ENCODE measurements at places on chromosomes 6 and 20.
A peak's percentile ranks its signal among the peaks of the same experiment; 100 is the strongest.

DNA sequence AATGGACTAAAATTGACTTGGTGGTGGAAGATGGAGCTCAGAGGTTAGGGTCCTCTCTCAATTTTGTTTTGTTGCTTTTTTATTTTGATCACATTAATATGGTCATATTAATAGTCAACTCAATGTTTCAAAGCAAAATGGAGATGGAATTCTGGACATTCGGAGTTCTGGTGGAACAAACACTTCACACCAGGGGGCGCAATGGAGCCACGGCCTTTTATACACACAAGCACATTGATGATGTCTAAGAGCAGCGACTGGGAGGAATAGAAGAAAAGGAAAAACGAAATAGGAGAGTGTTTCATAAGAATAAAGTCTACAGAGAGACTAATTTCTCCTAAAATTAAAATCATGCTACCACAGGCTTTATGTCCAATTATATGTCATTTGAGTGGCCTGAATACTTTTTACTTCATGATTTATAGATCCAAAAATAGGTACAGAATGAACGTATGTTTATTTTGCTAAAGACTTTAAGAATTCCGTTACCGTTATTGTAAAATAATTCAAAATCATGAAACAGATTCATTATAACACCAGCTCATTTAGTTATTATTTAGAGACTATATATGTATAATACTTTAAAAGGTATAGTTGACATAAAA is 197.6 kb upstream of the SASH1 start:
- peak; percentile 22 for DNase-seq

- DNase-seq, result no peak
These were observed 99.4 kb upstream of the VGLL2 start for GRCh38 chr6:117165911-117166499.

DNA sequence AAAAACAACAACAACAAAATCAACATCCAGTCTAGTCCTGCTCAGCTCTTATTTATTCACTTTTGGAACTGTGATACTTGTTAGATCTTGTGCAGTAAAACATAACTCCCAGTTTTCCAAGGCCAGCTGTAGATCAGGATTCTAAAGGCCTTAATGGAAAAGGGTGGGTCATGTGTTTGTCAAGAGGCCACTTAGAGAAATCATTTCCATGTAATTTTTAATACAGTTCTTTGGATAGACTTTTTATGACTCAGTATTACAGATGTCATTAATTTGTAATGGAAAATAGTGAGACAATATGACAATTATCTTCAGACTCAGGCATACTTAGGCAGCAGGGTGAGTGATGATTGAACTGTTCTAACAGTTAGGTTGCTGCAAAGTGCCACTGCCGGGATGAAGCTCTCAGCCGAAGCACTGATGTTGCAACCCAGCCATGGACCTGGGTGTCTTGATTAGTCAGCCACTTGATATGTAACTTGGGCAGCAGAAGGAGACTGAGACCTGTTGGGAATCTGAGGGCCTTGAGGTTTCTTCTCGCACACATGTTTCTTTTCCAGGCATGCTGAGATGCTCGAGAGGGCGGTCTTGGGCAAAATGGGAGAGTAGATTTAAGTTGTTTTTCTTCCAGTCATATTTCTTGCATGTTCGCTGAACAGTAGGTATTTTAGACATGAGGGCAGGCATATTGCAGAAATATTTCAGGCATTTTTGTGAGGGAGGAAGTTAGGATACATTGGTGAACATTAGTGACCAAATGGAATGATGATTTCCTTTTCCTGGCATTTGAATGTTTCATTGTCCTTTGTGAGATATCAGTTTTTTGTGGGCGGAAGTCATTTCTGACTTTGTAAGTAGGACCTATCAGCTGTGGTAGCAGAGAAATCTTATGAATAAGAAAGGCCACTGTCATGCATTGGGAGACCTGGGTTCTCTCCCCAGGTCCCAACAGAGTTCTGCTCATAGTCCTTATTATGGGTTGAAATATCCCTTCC is 52.3 kb downstream of the SLX4IP start:
- no peak for DNase-seq

DNA sequence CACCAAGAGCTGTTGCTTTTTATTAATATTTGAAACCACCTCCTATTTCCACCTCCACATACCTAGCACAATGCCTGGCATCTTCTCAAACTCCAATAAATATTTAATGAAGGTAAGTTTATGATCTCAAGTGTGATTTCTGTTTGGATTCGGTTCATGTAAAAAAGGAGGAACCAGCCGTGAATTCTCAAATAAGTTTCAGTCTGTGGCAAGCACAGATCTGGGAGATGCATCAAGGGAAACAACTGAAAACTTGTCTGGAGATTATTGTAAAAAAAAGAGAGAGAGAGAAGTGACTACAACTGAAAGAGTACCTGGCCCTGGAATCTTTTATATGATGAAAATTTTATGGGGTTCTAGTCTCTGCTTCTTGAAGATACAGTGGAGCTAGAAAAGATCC is 52.8 kb upstream of the PNRC1 start:
- DNase-seq, result no peak

GRCh38 chr6:4914420-4915159 is 89.2 kb downstream of the RPP40 start:
- DNase-seq, result no peak

DNA sequence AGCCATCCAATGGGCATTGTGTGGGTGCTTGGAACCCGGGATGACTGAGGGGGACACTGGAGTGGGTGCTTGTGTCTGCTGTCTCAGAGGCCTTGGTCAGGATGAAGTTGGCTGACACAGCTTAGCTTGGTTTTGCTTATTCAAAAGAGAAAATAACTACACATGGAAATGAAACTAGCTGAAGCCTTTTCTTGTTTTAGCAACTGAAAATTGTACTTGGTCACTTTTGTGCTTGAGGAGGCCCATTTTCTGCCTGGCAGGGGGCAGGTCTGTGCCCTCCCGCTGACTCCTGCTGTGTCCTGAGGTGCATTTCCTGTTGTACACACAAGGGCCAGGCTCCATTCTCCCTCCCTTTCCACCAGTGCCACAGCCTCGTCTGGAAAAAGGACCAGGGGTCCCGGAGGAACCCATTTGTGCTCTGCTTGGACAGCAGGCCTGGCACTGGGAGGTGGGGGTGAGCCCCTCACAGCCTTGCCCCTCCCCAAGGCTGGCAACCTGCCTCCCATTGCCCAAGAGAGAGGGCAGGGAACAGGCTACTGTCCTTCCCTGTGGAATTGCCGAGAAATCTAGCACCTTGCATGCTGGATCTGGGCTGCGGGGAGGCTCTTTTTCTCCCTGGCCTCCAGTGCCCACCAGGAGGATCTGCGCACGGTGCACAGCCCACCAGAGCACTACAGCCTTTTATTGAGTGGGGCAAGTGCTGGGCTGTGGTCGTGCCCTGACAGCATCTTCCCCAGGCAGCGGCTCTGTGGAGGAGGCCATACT is 49.4 kb downstream of the PYGB start:
- no peak for DNase-seq

DNA sequence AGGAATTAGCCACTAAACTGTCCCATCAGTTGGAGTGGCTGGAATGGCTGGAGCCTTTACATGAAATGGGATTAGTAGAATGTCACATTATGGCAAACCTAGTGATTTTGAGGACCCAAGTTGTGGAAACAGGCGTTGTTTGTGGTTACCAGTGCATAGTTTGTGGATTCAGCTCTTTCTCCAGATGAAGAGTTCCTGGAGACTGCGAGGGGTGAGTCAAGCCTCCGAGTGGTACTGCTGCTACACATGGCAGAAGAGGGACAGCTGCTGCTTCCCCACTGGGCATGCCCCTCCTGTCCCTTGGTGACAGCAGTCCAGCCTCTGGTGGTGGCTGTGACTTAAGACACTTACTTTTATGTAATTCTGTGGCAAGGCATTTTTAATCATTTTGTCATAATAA is 94.2 kb upstream of the SCP2D1 start:
- DNase-seq, result no peak

DNA sequence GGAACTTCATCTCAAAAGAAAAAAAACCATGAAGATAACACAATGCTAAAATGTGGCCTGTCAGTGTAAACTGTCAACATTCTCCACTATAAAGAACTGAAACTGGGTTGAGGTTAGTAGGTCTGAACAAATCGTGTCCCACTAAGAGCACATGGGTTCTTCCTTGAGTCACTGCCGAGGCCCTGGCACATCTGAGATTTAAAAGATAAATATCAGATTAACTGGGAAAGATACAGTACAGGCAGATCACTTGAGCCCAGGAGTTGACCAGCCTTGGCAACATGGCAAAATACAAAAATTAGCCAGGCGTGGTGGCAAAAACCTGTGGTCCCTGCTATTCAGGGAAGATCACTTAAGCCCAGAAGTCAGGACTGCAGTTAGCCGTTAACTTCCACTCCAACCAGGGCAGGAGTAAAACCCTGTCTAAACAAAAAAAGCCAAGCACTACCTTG is 5.6 kb downstream of the EEF1A1 start:
- DNase-seq, result no peak

GRCh38 chr20:50242178-50242514 is 51.5 kb downstream of the CEBPB start:
- DNase-seq, result no peak

DNA sequence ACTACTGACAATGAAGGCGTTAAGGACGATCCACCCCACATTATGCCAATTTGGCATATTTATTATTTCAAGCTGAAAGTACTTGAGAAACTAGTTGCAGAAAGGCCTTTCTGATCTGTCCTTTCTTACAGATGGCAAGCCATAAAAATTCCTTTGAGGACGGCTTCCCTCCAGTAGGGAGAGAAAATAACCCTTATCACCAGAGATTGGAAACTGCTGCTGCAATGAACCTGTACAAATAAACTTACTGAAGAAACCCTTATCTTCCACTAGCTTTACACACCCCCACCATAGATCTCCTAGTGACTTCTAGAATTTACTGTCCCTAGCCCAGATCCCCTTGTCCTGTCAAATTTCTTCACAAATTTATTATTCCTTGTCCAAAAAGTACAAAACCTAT is 105.2 kb downstream of the MAP7 start:
- no peak for DNase-seq

DNA sequence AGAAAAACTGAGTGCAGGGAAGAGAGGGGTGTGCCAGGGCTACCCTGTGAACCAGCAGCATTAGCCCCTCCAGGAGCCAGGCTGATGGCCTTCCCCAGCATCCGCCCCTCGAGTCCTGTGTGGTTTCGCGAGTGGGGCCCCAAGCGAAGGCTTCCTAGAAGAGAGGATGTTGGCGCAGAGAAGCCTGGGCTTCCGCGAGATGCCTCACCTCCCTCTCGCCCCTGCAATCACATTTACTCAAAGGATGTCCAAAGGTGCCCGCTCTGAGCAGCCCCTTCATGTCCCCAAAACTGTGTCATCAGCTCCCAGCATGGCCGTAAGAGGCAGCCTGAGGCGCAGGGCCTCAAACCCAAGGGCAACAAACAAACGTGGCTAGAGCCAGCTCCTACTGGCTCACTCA is 111.7 kb downstream of the PREX1 start:
- no peak for DNase-seq

DNA sequence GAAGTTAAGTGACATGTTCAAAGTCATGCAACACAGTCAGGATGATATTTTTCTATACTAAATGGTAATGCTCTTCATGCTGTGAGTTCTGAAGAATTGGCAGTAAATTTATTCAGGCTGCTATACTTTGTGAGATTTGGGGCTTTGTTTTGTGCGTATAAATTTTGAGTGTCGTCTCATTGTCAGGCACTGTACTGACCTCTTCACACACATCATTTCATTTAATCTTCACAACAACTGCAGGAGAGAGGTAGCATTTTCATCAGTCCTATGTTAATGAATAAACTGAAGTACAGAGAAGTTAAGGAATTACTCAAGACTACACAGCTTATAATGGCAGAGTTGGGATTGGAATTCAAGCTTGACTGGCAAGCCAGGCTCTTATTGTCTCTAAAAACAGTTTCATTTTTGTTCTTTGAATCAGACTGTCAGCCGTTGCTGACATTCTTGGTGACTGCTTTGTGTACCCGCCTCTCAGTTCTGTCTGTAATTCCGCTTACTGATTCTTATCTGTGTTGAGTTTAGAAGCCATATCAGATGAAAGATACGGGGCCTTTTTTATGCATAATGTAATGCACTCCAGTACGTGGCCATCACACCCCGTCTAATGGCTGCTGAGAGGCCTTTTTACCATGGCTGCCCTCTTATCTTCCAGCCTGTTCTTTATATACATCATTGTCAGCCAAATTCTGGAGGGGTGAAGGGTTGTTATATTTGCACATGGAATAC is 274.9 kb downstream of the UTRN start:
- DNase-seq, result no peak

DNA sequence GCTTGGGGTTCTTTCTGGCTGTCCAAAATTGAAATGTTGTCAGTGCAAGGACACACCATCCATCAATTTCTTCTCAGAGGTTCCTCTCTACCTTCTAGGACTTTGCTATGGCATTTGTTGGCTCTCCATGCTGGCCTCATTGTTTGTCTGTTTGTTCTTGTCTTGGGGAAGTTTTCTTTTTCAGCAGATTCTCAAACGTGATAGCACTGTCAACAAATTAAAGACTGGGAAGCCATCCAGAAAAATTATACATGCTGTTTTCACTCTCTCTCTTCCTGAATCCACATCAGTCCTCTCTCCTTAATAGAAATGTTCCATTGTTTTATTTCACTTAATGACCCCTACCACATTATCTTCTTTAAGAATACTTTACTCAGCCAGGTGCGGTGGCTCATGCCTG is 130.4 kb downstream of the PCSK2 start:
- no peak for DNase-seq

GRCh38 chr20:18650224-18650623 is 62.4 kb downstream of the DTD1 start:
- DNase-seq, result no peak

DNA sequence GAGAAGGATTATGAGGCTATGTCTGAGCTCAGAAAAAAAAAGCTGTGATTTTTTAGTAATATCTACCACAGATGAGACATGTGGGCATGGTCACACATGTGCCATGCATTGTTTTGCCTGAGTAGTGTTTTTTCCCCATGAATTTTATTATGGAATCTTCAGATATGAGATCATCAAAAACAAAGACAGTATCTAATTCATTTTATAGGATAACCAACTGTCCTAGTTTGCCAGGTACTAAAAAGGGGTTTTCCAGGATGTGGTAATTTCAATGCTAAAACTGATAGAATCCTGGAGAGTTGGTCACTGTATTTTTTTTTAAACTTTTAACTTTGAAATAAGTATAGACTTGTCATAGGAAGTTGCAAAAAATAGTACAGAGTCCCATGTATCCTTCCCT is 127.4 kb upstream of the MAP3K7 start:
- no peak for DNase-seq

GRCh38 chr6:75183099-75183541 is 22.7 kb downstream of the COL12A1 start:
- DNase-seq, result no peak

DNA sequence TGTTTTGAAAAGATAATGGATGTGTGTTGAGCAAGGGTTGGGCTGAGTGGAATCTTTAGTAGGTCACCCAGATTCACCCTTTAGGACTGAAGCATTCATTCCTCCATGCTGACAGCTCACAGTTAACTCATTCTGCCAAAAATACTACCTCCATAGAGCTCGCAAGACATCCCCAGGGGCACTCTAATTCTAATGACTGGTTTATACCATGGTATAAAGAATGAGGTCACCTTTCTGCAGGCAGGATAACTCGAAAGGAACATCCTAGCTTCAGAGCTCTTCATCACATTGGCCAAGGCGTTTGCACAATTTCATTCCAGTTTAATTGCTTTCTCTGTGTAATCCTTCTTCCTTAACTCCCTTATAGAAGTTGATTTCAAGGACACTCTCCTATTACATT is 1257.2 kb upstream of the EYS start:
- DNase-seq, result no peak

- DNase-seq, result no peak
These were observed 13.4 kb downstream of the DCBLD1 start for GRCh38 chr6:117495869-117496268.

Data from naive thymus-derived CD4-positive, alpha-beta T cell (primary cell).